ENCODE measurements at places on chromosomes 4 and X.

DNA sequence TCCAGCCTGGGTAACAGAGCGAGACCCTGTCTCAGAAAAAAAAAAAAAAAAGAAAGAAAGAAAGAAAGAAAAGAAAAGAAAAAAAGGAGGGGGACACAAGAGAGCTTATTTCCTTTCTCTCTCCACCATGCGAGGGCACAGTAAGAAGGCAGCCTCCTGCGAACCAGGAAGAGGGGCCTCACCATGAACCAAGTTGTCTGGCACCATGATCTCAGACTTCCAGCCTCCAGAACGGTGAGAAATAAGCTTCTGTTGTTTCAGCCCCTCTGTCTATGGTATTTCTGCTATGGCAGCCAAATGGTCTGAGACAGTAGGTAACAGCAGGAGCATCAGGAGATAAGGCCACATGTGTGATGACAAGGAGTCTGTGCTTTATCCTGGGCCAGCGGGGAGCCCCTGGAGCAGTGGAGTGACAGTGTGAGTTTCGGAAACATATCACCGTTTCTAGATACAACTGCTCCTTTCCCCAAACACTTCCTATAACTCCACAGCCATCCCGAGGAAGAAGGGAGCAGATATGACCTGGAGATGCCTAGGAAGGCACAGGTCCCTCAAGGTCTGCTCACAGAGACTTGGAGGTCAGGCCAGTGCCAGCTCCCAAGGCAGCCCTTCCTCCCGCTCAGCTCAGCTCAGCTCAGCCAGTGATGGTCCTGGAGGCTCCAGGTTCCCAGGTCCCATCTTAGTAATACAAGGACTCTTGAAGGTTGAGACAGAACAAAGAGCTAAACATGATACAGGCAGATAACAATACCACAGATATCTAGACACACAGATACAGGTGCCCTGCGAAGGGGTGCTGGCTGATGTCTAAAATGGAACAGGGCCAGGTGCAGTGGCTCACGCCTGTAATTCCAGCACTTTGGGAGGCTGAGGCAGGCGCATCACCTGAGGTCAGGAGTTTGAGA is 17.7 kb downstream of the JAKMIP1 start:
- no peak for DNase-seq

GRCh38 chrX:46408553-46409407 is 136.4 kb downstream of the ZNF674 start:
- peak; percentile 63 for DNase-seq

DNA sequence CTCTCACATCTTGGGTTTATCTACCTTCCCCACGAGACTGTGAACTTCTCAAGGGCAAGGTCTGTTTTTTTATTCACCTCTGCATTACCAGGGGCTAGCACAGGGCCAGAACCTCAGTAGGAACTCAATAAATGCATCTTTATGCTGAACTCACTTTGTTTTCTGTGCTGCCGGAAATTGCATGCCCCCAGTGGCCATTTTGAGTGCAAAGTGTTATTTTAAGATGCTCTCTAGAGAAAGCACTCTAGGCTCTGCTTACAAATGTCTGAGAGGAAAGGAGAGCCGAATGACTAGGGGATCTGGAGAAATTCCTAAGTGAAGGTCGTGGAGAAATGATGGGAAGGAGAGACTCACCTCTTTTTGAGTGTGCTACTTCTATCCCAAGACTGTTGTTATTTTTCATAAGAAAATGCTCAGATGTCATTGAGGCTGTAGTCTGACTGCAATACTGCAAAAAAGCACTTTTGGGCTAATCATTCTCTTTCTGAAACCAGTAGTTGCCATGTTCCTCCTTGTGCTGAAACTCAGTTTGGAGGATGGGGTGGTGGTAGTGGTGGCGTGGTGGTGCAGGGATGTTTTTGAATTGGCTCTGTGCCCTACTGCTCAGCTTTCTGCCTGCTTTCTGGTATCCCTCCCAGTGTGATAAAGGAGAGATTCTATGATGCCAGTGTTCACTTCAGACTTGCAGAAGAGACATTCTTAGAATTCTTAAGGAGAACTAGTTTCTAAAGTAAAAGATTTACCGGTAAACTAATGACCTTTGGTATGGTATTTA is 41.3 kb downstream of the DOCK11 start:
- DNase-seq: peak; percentile 40

DNA sequence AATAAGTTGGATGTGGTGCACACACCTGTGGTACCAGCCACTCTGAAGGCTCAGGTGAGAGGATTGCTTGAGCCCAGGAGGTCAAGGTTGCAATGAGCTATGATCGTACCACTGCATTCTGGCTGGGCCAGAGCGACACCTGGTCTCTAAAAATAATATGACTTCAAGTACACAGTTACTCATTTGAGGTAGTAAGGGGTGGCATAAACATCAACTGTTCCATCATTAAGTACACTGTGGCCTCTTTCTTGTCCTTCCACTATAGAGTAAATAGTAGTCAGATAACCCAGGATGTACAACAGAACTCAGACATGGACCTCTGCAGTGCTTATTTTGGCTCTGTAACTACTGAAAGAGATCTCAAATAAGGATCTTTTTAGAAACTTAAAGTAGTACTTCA is 10.6 kb downstream of the FAM9B start:
- no peak for DNase-seq

- DNase-seq: no peak
These were observed 4.3 kb upstream of the MBNL3 start for GRCh38 chrX:132493095-132493494.

DNA sequence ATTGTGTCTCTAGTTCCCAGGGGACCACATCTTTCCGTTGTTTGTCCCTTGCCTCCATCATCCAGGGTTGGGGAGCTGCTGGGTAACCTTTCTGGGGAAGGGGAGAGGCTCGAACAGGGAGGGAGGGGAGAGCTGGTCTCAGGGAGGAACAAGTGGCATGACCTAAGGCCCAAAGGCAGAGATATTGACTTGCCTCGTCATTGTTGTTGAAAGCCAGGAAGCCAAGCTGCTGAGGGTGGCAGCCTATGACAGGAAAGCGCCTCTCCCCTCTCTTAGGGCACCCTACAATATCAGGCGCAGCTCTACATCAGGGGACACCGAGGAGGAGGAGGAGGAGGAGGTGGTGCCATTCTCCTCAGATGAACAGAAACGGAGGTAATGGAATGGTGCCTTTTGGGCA is 20.8 kb downstream of the ZNF185 start:
- DNase-seq: no peak

- DNase-seq: no peak
These were observed 231.9 kb upstream of the CTSO start for GRCh38 chr4:156185514-156186055.

GRCh38 chr4:8580321-8581093 is at the start of gene GPR78:
TSS of gene GPR78 (plus strand) at chr4:8580392. CDS start at chr4:8580983, 591 bp downstream.
- no peak for DNase-seq

GRCh38 chr4:1379351-1379781 is 26.9 kb downstream of the NKX1-1 start:
- DNase-seq: no peak

GRCh38 chr4:182548156-182548555 is 305.0 kb downstream of the TENM3 start:
- DNase-seq: no peak

- DNase-seq: no peak
These were observed 49.7 kb downstream of the OTC start for GRCh38 chrX:38402118-38402517.

- peak; percentile 73 for DNase-seq
These were observed 114.0 kb upstream of the ENPEP start for GRCh38 chr4:110361921-110362320.

DNA sequence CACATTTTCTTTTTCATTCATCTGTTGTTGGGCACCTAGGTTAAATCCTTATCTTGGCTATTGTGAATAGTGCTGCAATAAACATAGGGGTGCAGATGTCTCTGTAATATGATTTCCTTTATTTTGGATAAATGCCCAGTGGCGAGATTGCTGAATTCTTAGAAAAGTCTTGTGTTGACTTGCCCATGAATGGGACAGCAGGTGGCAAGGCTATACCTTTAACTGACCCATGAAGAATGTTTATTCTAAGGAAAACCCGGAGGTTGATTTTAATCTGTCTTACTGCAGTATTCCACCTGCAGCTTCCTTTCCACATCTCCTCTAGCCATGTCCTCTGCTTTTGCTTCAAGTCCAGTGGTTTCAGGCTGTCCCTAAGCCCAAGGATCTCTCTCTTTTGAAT is 220.6 kb downstream of the SNCA start:
- DNase-seq: no peak

DNA sequence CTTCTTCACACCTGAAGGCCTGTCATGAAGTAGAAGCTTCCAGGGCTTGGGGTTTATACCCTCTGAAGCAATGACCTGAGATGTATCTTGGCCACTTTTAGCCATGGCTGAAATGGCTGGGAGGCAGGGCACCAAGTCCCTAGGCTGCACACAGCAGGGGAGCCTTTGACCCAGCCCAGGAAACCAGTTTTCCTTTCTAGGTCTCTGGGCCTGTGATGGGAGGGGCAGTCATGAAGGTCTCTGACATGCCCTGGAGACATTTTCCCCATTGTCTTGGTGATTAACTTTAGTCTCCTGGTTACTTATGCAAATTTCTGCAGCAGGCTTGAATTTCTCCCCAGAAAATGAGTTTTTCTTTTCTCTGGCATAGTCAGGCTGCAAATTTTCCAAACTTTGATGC is 511.0 kb upstream of the KLHL4 start:
- no peak for DNase-seq

- peak; percentile 77 for DNase-seq
These were observed 21.9 kb downstream of the PTTG2 start for GRCh38 chr4:37981844-37982720.

DNA sequence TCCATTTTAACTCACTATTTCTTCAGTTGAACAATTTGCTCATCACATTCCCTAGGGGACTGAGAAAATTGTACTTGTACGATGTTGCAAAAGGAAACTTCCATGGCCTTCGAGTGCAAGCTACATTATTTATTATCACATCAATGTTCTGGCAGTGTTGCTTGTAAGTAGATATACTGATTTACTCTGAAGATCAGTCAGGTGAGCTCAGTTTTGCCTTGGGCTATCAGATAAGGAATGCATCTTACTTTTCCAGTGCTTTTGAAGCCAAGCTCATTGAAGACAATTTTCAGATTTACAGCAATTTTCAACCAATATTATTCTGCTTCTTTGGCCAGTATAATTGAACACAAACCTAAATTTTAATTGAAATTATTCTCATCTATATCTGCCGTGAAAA is 1296.9 kb downstream of the RAPGEF2 start:
- DNase-seq: no peak

- no peak for DNase-seq
These were observed 514.9 kb upstream of the LCORL start for GRCh38 chr4:18536428-18536827.

All from M059J (cell line).